ENCODE measurements at places on chromosomes 6 and 20.

- DNase-seq, result peak; percentile 100
These were observed at the start of the genes MRPL14 and TMEM63B for GRCh38 chr6:44127186-44128019. MRPL14 (minus strand) TSS chr6:44127452; CDS start chr6:44116611, 10,841 bp downstream. TMEM63B (plus strand) TSS chr6:44127554; CDS start chr6:44134585, 7,031 bp downstream.

GRCh38 chr6:31879143-31879542 is 346 bp upstream of the SLC44A4 start:
- DNase-seq, result no peak

GRCh38 chr20:48584391-48585060 is 243.3 kb downstream of the PREX1 start:
- no peak for DNase-seq

GRCh38 chr20:4252005-4252404 is 236.6 kb upstream of the RNF24 start:
- DNase-seq, result no peak

DNA sequence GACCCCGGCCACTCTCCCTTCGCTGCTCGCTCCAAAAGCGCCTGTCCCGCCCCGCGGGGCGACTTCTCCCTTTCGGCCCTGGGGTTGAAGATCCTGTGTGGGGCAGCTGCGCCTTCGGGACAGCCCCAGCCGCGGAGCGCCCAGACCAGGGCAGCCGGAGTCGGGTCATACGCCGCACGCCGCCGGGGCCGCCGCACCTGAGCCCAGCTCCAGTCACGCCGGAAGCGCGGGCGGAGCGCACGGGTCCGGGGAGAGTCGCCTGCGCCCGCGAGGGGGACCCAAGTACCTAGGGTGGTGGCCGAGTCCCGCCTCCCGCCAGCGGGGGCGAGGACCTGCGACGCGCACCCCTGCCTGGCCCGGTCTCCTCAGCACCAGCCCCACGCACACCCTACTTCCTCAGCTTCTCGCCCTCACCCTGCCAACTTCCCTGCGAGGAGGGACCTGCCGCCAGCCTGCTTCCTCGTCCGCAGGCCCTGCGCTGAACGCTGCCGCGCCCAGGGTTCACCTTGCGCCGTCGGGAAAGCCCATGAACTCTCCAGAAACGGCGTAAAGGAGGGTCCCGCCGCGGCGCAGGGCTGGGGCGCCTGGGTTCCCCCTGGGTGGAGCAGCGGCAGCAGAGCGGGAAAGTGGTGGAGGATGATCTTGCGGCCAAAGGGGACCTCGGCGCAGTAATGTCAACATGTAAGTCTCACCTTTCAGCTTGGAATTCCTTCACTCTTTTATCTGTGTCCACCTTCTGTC is at the start of gene ADGRG6:
Gene ADGRG6 (plus strand): TSS at position 357 of the 741 bp plus-strand sequence. CDS start 323 bp downstream, at position 680.
- peak; percentile 50 for DNase-seq

GRCh38 chr6:52820198-52820597 is 16.6 kb upstream of the GSTA1 start:
- DNase-seq, result peak; percentile 78

DNA sequence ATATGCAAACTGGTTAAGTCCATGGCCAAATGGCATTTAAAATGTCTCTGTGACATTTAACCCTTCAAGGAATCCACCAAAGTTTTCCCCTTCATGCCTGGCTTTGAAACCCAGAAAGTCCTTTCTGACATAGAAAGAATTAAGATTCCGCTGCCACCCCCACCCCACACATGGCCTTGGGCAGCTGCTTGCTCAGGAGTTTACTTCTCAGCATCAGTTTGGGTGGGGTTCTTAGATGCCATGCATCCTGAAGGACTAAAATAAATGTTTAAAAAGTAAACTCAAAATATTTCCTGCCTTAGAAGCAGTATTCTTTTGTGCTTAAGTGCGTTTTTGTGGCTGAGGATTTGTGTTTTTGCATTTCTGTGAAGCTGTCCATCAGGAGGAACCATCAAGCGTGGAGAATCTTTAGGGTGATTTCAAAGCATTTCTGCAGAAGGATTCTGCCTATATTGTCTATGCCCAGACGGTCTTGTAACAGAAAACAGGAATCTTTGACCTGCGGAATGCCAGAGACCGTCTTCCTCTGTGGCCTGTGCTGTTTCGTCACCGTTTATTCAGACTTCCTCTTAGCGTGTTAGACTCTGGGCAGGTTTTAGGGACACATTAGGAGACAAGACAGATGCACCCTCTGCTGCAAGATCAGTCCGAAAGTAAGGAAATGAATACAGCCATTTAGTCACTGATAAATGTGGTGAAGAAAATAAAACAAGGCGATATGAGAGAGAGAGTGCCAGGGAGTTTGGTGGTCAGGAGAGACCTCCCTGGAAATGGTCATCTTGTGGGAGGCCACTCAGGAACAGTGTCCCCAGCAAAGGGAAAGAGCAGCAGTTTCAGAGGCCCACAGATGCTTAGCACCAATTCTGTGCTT is 6.2 kb downstream of the DUSP22 start:
- DNase-seq, result no peak

- no peak for DNase-seq
These were observed 64.9 kb downstream of the CHD6 start for GRCh38 chr20:41553142-41553879.

- no peak for DNase-seq
These were observed 2.9 kb downstream of the WFDC12 start for GRCh38 chr20:45121388-45121787.

- DNase-seq, result no peak
These were observed 59.3 kb downstream of the IL20RA start for GRCh38 chr6:136985502-136985901.

DNA sequence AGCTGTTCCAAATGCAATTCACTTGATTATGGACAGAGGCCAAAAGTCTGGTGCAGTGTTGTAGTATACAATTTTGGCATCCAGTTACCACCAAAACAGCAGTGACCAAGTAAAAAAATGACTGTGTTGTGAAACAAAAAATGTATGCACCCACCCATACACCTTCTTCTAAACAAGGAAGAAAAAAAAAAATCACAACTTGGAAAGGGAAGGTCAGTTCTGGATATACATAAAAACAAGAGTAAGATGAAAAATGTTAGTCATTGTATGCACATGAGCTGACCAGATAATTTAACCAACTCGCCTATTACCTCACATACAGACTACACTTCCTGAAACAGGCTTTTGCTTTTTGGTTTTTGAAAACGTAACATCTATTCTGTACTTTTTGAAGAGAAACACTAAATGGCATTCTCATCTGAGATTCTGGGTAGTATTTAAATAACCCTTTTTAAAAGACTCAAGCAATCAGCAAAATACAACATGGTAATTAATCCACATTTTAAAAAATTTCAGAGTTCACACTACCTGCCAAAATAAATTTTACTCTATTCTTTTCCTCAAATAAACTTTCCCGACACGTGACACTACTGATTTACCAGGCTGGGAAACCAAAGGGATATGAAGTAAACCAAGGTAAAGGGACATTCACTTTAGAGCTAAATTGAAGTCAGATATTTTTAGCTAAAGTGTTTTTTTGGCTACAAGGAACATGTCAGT is 141.6 kb upstream of the SHLD1 start:
- no peak for DNase-seq

GRCh38 chr6:149636124-149636523 is 12.4 kb downstream of the KATNA1 start:
- no peak for DNase-seq

DNA sequence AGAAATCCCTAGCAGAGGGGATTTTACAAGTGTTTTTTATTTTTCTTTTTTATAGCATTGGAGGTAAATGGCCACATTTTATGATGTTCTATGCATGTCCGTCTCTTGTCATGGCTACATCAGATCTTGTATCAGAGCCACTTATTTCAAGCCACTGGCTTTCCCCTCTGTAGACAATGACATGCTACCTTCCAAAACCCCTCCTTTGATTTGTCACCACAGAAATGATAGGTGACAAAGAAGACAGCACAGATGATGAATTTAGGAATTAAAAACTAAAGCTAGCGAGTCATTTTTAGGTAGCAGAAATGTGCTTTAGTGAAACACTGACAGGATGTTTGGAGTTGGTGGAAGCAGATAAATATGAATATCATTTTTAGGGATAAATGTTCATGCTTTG is 20.8 kb downstream of the PLCB1 start:
- no peak for DNase-seq

DNA sequence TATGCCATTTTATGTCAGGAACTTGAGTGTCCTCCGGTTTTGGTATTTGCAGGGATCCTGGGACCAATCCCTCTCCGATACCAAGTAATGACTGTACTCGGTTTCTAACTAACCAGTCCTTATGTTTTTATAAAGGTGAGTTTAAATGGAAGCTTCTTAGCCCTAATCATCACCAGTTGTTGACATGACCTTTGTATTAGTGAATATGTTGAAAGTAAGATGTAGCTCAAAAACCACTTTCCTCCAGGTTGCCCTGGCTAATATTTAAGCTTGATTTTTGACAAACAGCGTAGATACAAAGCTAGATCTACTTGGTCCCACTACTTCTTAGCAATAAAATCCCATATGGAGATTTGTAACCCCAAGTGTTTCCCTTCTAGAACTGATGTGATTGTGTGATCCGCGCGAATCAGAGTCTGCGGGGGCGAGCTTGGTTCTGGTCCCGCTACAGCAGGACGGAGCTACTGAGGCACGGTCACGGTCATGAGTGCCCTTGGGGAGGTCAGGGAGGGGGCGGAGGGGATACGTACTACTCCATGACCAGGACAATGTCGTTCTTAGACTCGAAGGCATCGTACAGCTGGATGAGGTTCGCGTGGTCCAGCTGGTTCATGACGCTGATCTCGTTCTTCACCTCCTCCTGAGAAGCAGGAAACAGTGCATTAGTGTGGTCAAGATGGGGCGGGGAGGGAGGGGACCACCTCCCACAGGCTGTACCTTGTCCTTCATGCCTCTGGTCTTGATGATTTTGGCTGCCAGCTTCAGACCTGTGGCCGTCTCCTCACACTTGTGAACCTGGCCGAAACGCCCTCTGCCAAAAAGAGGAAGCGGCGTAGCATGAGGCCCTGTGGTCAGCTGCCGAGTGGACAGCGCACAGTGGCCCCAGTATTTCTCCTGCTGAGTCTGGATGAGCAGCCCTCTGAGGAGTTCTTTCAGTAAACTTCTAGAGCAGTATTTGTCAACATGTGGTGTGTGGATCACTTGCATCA is 65.7 kb downstream of the MYLK4 start:
- DNase-seq, result no peak

DNA sequence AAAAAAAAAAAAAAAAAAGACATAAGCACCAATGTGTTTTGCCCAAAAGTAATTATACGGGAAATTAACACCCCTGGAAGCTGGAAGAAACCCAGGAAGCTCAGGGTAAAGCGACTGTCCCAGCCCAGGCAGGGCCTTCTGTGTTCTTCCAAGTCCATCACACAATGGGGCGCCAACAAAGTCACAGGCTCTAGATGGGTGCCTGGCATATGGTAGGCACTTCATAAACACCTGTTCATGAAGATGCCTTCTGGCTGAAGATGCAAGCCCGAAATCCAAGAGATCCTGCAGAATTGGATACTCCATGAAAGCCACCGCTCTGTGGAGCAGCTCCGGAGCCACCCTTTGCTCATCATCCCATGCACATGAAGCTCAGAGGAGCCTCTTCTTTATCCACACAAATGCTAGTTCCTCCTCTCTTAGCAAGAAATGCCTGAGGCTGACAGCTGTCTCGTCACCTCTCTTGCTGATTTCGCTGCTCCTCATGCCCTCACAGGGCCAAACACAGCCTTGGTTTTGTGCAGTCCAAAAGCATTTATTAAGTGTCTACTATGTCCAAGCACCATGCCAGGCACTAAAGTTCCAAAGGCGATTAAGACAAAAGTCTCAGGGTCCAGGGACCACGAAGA is 76.6 kb downstream of the TRERF1 start:
- DNase-seq, result no peak

- DNase-seq, result peak; percentile 89
These were observed 6.6 kb upstream of the ARFGAP1 start for GRCh38 chr20:63265891-63266515.

- DNase-seq, result peak; percentile 65
These were observed 112.0 kb upstream of the COL21A1 start for GRCh38 chr6:56359201-56359899.

GRCh38 chr20:50744143-50744792 is 12.9 kb downstream of the PARD6B start:
- peak; percentile 91 for DNase-seq

DNA sequence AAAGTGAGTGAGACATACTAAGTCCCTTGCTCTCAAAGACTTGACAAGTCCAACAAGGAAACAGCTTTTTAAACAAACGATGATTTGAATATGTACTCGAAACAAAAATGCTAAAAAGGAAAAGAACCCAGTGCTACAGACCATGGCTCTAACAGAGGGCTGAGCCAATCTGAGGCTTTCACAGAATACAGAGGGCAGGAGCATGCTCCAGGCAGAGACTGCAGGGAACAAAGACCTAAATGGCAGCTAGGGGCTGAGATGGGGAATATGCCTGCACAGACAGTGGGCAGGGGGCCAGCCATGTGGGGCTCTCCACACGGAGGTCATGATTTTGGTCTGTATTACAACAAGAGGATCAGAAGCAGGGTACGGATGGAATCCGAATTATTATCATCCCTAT is 31.1 kb upstream of the C6orf118 start:
- DNase-seq, result no peak

DNA sequence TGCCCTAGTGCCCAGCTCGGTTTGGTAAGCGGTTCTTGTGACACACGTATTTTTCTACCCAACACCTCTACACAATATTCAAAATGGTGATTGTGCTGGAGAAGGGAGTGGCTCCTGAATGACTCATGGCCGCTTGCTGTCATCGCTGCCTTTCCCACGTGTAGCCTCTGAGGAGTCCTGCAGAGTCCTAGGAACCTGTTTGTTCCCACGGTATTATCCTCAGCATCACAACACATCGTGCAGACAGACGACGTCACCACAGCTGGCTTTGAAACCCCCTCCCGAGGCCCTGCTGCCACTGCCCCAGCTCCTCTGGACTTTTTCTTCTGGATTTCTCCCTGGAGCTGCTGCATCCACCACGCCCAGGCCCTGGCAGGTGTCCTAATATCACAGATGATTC is 353.5 kb downstream of the SMOC2 start:
- no peak for DNase-seq

- no peak for DNase-seq
These were observed 38.3 kb upstream of the LAMA2 start for GRCh38 chr6:128844598-128844997.

- peak; percentile 69 for DNase-seq
These were observed 30.8 kb downstream of the IL20RA start for GRCh38 chr6:137013738-137014602.

- no peak for DNase-seq
These were observed 59.8 kb downstream of the IRF4 start for GRCh38 chr6:451336-451735.

DNA sequence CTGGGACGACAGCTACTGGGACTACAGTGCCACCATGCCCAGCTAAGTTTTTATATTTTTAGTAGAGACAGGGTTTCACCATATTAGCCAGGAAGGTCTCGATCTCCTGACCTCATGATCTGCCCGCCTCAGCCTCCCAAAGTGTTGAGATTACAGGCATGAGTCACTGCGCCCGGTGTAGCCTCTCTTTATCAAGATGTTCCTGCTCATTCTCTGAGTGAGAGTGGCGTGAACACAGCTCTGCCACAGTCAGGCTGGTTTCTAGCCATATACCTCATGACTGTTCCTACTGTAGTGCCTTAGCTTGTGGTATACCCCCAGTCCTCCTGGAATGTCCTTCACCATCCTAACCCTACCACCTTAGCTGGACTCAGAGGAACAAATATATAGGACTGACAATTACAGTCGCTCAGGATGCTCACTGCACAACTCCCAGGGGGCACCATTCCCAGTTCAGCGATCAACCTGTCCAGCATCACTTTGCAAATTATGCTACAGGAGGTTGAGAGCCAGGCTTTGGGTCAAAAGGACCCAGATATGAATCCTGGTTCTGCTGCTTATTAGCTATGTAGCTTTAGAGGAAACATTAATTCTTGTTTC is 86.3 kb downstream of the CHMP4B start:
- DNase-seq, result no peak

GRCh38 chr20:53814060-53814459 is 220.4 kb upstream of the ZNF217 start:
- DNase-seq, result no peak

- no peak for DNase-seq
These were observed 43.0 kb upstream of the FRMD1 start for GRCh38 chr6:168122011-168122410.
